CD4-positive, alpha-beta memory T cell (primary cell): ENCODE measurements at places on chromosomes 4 and X.
A peak's percentile ranks its signal among the peaks of the same experiment; 100 is the strongest.

GRCh38 chr4:66186095-66186494 is 515.8 kb upstream of the EPHA5 start:
- no peak for DNase-seq

DNA sequence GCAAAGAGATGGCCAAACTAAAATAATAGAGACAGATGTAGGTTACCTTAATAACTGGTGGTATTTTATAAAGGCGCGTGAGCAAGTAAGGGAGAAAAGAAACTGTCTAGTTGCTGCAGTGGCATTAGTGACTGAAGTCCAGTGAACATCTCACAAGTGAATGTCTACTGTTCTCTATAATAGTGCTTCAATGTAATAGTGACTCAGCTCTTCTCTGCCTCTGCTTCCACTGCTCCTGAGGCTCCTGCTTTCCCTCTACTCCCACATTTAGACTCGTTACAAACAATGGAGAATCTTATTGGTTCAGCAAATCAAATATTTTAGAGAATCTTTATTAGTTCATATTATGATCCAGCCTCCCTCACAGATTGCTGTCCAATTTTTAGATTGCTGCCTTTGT is 779.1 kb upstream of the HTR2C start:
- DNase-seq, result no peak

GRCh38 chrX:100194082-100194775 is 215.8 kb downstream of the PCDH19 start:
- no peak for DNase-seq

GRCh38 chr4:37735578-37735977 is 49.4 kb upstream of the RELL1 start:
- DNase-seq, result no peak

GRCh38 chr4:149311076-149311475 is 504.6 kb downstream of the IQCM start:
- no peak for DNase-seq

GRCh38 chr4:141913928-141914327 is 277.5 kb downstream of the IL15 start:
- DNase-seq, result no peak

DNA sequence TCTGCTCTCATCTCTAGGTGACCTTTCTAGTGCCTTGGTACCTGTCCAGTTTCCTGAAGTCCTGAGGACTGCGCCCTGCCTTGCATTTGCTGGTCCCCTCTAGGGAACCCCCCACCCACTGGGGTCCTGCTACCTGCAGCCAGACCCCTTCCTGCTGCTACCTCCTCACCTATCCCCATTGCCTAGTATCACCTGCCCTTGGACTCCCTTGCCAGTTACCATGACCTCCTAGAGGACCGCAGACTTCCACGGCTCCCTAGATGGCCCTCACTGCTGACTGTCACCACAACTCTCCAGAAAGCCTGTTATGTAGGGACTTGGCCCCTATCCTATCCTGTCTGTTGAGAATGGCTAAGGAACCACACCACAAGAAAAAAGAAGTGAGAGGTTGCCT is 166.6 kb downstream of the EFNB1 start:
- no peak for DNase-seq

- no peak for DNase-seq
Observed at GRCh38 chrX:17036171-17036961, 89.9 kb downstream of the REPS2 start.

DNA sequence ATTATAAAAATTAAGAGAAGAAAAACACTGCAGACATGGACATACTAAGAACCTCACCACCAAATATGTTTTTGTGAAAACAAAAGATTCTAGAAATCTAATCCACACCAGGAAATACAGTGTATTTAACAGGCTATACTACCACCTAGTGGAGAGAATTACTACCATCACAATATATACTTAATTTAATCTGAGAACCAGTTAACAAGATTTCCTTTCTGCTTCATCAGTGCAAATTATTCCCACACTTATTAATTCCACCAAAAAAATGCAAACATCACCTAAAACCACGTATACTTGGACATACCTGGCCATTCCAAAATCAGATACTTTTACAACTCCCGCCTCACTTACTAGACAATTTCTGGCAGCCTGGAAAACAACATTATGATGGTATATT is 7.0 kb upstream of the TXK start:
- peak; percentile 53 for DNase-seq

DNA sequence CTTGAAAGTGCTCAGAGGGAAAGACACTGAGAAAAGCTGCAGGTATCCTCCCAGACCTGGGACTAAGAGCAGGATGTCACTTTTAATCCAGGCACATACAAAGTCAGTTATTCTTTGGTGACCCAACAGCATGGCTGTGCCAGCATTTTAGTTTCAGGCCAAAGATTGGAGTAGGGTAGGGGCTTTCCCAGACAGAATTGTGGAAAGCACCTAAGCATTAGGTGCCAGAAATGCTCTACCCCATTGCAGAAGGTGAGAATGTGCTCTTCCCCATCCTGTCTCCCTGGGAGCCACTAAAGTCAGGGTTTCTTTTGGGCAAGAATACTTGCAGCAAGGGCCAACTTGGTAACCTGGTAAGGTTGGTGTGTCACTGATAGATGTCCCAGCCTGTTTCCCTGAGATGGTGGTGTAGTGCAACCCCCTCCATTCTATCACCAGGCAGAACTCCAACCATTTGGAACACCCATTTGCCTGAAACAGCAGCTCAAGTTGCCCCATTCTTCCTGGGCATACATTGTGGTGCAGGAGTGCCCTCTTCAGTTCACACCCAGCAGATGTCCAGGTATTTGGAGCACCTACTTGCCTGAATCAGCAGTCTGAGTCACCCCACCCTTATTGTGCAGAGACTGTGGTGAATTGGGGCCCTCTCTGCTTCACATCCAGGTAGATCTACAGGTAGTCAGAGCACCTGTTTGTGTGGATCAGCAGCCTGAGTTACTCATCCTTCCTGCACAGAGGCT is 183.5 kb downstream of the ZC4H2 start:
- DNase-seq, result no peak

- DNase-seq, result no peak
Observed at GRCh38 chrX:52078131-52078530, 9.1 kb upstream of the MAGED4B start.

GRCh38 chr4:149896432-149896831 is 80.8 kb upstream of the IQCM start:
- no peak for DNase-seq

GRCh38 chrX:152575331-152575730 is 62.4 kb upstream of the GABRQ start:
- DNase-seq, result no peak

DNA sequence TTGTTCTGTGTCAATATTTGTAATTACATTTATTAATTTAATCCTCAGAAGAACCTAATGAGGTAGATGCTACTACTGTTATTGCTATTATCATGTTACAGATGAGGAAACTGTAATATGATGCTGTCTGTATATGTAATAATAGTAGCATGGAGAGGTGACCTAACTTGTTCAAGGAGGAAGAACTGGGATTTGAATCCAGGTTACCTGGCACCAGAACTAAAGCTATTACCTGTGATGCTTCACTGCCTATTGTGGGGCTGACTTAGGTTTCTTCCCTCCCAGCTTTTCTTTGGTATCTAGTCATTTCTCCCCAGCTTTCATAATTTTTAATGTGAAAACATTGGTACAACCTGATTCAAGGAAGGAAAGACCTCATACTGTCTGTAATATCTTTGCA is 43.6 kb downstream of the RAPGEF2 start:
- DNase-seq, result no peak

- DNase-seq, result no peak
Observed at GRCh38 chr4:143407888-143408287, 71.2 kb downstream of the GAB1 start.

- DNase-seq, result no peak
Observed at GRCh38 chrX:30364229-30364628, 55.0 kb upstream of the NR0B1 start.

GRCh38 chrX:65674204-65674893 is 6.9 kb downstream of the MSN start:
- no peak for DNase-seq

DNA sequence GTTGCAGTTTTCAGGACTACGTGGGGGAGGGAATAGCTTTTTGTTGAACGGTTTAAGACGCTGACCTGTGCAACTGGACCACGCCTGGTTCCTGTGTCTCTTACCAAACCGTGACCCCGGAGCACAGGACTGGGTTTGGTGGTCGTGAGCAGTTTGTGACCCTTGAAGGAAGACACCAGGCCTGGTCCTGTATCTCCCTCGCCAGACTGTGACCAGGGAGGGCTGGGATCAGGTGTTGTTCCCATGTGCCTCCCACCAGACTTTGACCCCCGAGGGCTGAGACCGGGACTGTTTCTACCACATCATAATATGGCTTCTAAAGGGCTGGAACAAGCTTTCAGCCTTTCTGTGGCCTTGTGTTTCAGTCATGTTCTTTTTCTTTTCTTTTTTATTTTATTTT is 683 bp downstream of the EBP start:
- DNase-seq, result no peak

DNA sequence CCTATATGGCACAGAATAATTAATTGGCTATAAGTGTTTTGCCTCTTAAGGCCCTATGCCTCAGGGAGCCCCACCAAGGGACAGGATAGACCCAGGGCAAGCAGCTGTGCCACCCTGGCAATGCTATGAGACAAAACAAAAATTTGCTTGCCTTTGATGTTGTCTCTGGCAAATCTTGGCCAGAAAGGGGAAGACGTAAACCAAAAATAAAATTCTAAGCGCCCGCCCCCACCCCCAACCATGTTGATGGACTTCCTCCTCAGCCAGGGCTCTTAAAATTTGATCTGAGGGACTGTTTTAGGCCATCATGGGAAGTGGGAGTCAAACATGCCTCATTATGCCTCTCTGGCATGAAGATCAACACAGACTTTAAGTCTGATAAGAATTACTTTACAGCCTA is 130.5 kb upstream of the APOOL start:
- no peak for DNase-seq

GRCh38 chrX:2325076-2325784 is 175.5 kb downstream of the DHRSX start:
- DNase-seq, result no peak

DNA sequence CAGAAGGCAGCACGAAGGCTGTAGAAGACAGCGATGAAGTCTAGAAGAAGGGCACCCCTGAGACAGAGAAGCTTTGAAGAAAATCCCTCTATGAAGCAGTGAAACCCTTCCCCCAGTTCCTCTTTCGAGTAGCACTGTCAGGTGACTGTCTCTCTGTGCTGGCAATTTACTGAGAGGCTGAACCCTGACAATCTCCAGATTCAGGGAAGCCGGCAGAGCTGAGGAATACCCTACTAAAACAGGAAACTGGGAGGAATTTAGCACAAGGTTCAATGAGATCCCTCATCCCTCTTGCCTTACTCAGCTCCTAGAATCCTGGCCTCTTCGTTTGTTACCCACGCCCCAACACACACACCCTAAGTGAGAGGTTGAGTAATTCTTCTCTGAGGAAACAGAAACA is 239.7 kb upstream of the NOCT start:
- DNase-seq, result no peak

DNA sequence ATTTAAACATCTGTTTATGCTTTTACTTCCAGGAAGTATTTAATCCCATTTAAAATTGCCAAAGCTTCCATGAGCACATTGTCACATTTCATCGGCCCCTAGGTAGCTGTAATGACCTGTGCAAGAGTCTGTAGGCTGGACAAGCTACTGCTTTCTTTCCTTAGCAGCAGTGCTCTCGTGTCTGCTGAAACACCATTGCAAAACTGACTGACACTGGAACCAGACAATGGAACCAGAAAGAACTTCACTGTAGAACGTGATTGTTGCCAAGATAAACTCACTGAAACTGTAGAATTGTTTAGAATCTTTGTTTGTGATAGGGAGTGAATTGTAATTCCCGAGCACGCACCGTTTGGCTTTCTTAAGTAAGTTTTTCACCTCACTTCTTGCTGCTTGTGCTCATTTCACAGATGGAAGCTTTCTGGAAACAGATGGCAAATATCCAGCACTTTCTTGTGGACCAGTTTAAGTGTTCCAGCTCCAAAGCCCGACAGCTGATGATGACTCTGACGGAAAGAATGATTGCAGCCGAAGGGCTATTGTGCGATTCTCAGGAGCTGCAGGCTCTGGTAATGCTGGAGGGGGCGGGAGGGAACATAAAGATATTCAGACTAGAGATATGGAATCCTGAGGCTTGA is 36.9 kb downstream of the EVC start:
- DNase-seq, result no peak

DNA sequence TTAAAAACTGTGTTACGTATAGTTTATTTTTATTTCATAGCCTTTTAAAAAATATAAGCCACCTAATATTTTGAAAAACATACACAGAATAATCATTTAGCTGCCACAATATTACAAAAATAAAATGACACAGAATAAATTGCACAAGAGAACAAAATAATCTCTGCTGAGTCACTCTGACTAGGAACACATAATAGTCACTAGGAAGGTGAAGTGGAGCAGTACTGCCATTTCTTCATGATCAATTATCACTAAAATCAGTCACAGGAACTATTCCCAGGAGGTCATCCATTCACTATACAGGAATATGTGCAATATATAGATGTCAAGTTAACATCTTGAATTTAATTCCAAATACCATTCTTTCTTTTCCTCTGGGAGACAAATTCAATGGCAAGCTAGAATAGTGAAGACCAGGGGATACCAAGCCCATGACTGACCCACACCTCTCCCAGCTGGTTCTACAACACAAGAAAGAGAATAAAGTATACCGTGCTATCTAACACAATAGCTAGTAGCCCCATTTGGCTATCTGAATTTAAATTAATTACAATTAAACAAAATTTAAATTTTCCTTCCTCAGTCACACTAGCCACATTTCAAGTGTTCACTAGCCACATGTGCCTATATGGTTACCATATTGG is 5.9 kb downstream of the SMIM43 start:
- no peak for DNase-seq

DNA sequence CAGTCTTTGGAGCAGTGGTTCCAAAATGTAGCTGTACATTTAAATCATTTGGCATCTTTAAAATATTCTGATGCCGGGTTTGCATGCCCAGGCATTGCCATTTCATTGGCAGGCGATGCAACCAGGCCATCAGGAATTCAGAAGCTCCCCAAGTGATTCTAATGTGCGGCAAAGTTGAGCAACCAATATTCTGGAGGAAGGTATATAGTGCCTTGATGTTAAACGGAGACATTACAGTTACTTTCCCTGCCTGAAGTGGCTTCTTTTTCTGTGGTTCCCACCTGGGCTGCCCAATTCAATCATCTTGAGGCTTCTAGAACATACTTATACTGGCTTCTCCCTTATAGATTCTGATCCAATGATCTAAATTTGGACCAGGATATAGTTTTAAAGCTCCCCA is 68.7 kb upstream of the PGM2 start:
- DNase-seq, result no peak
